ENCODE measurements at places on chromosomes 7 and 10.

DNA sequence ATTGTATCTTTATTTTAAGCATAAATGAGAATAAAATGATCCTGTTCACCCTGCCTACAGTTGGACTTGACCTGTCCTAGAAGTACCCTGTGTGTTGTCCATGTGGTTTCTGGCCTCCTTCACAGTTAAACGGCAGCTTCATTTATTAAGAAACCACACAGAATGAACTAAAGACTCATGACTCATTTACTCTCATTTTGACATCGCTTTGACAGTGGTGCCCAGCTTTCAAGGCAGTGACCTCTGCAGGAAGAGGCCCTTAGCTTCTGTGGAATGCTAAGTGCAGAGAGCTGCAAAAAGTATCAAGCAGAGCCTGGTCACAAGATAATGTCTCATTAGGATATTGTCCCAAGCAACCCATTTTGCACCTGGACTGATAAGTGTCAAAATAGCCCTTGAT lies 93.4 kb downstream of the AVL9 start:
- peak; percentile 9 for DNase-seq

- DNase-seq = no peak
Measured at GRCh38 chr10:117462816-117463544, 79.6 kb upstream of the EMX2 start.

DNA sequence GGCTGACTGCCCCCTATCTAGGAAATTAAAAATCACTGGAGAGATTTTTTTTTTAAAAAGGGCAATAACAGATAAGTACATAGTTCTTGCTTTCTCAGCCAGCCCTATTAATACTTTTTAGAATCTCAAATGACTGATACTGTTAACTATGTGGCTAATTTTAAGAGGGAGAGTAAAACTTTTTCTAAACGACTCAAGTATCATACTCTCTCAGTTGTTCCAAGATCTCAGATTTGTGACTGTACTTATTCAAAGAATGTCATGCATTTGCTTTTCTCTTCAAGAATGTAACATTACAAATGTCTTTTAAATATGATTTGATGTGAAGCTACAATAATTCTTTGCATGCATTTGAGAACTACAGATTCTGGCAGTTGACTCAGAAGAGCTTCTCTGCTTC lies 55.4 kb upstream of the RAB11FIP2 start:
- no peak for DNase-seq

GRCh38 chr7:145474009-145474686 lies 638.3 kb upstream of the TPK1 start:
- DNase-seq = no peak

DNA sequence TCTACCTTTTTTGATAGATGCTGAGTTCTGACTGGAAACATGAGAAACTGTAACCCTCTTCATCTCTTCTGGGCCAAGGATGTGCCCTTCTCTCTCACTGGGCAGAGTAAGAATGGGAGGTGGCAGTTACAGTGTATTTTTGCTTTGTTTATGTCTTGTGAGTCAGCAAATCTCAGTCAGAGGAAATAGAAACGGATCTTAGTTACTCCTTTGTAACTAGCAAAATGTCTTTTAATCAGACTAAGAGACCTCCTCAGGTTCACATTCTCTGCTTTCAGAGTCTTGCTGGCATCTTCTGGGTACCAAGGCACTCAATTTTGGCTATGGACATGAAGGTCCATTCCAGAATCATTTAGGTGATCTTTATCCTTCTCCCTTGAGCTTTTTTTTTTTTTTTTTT lies 70.9 kb downstream of the HHEX start:
- no peak for DNase-seq

DNA sequence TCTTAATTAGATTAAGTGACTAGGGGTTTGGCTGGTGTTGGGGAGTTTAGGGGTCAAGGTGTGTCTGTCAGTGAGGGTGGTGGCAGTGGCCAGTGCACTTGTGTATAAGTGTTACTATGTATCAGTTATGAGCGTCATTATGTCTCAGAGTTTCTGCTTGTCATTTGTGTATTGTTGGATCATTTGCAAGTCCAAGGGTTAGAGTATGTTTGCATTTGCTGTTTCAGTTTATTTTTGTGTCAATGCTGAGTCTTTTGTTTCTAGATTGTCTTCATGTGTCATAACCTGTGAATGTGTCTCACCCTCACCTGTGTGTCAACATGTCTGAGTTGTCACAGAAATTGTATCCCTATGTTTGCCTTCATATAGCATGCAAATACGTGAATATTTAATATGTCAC lies 97.5 kb upstream of the PAX2 start:
- no peak for DNase-seq

DNA sequence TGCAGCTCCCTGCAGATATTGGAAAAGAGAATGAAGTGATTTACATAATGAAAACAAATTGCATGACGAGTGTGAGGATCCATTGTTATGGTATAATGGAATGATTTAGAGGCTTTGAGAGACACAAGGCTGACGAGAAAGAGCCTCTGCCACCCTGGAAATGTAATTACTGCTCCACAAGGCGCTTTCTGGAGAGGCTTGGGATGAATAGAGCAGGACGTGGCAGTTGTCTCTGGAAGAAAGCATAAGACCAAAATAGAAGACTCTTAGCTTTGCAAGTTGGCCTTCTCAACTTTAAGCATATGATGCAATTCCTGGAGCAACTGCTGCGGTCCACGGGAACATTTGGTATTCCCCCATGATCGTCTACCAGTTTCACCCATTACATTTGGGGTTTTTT lies 181.9 kb upstream of the TCF7L2 start:
- no peak for DNase-seq

DNA sequence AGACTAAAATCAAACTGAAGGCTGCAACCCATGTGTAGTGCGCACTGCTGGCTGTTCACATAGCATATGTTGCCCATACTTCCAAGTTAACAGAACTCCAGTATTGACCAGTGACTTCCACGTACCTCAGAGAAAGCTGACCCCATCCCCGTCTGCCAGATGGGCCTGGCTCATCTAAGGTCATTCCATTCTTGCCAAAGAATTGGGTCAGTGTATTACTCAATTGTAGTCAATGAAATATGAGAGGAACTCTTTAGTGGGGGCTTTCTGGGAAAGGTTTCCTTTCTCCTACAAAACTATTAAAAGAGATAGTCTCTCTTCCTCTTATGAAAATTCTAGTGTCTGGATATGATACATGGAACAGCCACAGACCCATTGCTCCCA lies 238.6 kb downstream of the COBL start:
- no peak for DNase-seq

- DNase-seq = no peak
Measured at GRCh38 chr7:65475734-65476319, 102.2 kb downstream of the ZNF92 start.

GRCh38 chr7:32916006-32916405 lies 24.4 kb upstream of the KBTBD2 start:
- DNase-seq = no peak

- no peak for DNase-seq
Measured at GRCh38 chr10:88731296-88731695, 25.2 kb downstream of the LIPK start.

GRCh38 chr7:5870311-5870710 lies 10.3 kb upstream of the OCM start:
- DNase-seq = no peak

GRCh38 chr7:38584443-38585210 lies 46.5 kb downstream of the AMPH start:
- DNase-seq = no peak

DNA sequence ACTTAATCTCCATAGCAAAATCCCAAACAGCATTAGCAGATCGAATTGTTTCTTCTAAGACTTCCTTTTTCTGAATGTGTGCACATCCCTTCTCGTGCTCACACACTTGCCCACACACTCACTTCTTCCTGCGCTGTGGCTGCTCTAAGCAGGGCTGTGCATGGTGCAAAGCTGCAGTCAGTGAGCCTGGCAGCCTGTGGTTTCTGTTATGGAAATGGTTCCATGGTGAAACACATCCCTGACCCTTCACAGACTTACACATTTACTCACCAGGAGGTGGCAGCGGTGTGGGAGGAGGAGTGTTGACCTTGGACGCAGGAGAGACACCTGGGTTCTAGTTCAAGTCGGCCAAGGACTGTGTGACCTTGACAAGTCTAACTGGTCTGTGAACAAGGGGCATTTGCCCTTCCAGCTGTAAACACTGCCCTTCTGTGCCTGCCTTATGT lies 24.9 kb downstream of the MTURN start:
- peak; percentile 15 for DNase-seq

DNA sequence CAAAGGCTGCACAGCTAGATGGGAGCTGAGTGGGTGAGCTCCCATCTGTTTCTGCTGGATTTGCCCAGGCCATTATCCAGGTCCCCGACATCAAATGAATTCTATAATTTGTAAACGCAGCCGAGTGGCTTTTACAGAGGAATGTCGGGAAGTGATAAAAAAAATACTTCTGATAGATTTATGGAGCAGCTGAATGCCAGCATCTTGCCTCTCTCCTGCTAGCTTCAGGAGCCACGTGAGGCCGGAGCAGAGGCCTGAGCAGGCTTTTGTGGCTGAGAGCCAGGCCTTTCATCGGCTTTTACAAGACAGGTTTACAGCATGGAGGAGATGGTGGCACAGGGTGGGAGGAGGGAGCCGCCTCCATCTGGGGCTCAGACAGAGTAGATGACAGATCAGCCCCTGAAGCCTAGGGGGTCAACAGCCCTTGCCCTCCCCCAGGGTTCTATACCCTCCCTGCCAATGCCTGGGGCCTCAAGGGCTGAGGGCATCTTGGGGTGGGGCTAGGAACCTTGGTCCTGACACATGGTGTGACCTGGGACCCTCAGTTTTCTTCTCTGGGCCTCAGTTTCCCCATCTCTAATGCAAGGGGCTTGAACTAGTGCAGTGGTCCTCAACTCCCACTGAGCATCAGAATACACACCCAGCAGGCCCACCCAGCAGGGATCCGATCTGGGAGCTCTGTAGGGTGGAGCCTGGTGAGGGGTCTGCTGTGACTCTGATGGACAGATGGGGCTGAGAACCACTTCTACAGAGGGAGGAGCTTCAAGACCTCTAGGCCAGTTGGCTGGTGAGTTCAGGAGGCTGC lies 44.2 kb upstream of the PCBD1 start:
- DNase-seq = no peak

DNA sequence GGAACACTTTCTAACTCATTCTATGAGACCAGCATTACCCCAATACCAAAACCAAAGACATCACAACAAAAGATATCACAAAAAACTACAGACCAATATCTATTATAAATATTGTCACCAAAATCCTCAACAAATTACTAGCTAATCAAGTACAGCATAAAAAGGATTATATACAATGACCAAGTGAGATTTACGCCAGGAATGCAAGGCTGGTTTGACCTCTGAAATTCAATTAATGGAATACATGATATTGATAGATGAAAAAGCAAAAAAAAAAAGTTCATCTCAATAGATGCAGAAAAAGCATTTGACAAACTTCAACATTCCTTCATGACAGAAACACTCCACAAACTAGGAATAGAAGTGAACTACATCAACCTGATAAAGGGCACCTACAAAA lies 175.3 kb downstream of the LCOR start:
- no peak for DNase-seq

DNA sequence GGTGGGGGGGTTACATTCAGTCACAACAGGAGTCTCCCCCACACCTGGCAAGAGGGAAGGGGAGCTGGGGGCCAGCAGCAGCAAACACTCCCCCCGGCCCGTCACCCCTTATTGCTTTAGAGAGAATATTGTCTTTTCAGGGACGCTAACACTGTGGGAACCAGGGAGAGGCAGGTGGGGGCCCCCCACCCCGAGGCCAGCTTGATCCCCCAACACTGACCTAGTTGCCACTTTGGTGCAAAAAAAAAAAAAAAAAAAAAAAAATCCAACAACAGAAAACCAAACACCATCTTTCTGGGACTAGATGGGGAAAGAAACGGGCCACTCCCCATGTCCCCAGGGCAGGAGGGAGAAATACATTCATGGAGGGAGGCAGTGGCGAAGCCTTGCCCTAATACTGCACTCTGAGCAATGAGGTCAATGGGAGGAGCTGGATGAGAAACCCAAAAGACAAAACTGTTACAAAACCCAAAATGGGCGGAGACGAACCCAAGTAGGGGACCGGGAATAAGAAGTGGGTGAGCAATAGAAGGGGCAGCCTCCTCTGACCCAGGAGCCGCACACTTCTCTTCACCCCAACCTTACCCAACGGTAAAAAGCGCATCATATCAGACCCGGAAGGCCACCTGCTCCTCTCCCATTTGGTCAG lies 6.5 kb downstream of the GNB2 start:
- DNase-seq = no peak

DNA sequence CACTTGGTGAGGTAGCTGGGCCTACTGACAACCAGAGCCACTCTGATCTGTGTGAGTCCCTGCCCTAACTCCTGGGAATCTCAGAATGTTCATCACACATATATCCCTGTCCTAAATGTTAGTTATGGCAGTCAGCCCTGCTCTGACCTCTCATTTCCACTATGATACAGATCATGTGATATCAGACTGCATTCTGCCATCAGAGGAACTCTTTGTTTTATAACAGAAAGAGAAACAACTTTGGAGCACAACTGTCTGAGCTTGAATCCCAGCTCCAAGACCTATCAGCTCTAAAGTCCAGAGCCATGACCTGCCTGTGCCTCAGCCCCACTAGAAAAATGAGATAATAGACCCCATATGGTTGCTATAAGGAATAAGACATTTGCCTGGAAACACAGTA lies 54.6 kb upstream of the ABCB4 start:
- DNase-seq = no peak

GRCh38 chr10:52465202-52465601 lies 151.1 kb downstream of the DKK1 start:
- DNase-seq = no peak

DNA sequence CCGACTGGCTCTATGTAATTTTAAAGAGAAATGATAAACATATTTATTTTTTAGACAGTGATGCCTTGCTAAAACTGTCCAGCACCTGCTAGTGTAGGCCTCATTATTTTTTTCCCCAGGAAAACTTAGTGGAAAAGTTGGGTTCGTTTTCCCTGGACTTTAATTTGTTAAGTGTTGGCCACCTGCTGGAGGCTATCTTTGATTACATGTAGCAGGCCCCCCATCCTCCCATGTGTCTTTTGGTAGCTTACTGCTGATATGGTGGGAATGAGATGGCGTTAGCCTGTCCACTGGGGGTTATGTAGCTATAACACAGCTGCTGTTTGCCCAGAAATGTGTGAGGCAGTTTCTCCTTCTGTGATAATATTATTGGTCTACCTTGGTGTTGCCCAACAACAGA lies 265.0 kb downstream of the SORCS3 start:
- DNase-seq = no peak

- peak; percentile 64 for DNase-seq
Measured at GRCh38 chr7:107813524-107813923, 10.5 kb upstream of the SLC26A3 start.

GRCh38 chr10:1809139-1809741 lies 71.9 kb upstream of the ADARB2 start:
- DNase-seq = no peak

DNA sequence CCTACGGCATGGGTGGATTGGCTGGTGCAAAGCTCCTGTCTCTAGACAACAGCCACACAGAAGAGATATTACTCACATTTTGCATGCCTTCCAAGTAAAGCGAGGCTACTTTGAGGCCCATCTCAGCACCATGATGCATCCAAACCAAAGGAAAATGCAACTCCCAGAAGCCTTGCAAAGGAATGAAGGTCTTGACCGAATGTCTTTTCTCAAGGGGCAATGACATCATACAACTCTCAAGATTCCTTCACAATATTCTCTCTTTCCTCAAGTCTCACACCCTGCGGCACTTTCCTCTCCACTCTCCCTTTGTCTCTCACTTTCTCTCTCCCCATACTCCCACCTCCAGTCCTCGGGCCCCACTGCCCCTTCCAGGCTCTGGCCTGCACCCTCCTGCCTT lies 44.8 kb upstream of the CPXM2 start:
- no peak for DNase-seq

- no peak for DNase-seq
Measured at GRCh38 chr7:132451161-132451560, 125.1 kb downstream of the PLXNA4 start.

Measured in activated CD4-positive, alpha-beta T cell treated with anti-CD3 and anti-CD28 coated beads, Interleukin-2, amount 50 U/mL, for 48 hours (primary cell).